ENCODE measurements at places on chromosomes 13 and 19.
A peak's percentile ranks its signal among the peaks of the same experiment; 100 is the strongest.

- DNase-seq = no peak
These were observed 12.7 kb downstream of the ARHGAP45 start for GRCh38 chr19:1079566-1080111.

GRCh38 chr19:30690935-30691818 is 319.0 kb downstream of the ZNF536 start:
- no peak for DNase-seq

DNA sequence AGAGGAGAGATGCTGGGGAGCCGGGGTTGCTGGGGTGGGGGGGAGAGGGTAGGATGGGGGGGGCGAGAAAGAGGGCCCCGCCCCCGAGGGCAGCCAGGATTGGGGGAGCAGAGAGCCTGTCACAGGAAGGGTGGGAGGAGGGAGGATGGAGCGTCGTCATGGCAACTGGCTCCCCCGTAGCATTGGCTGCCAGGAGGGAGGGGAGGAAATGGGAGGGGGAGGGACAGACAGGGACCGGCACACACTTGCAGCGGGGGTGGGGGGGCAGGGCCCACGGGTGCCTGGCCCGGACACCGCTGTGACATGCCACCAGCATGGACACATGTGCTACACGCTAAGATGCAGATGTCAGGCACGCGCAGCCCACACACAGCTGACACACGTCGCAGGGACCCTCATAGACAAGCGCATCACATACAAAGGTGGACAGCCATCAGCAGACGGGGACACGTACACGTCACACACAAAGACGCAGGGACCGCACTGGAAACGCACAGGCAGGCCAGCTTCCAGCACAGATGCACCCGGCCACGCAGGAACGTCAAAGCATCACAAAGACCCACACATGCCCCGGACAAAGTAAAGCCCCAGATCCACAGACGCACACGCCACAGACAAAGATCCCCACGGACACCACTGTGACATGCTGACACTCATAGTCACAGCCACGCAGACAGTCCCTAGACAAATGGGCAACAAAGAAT is at the start of gene LMTK3:
TSS of gene LMTK3 (minus strand) at position 36 of the 704 bp plus-strand sequence. CDS start 259 bp downstream, outside the sequence.
- DNase-seq = peak; percentile 64

GRCh38 chr13:74555276-74555625 is 421.0 kb upstream of the KLF12 start:
- DNase-seq = no peak

GRCh38 chr13:59946944-59947343 is 216.8 kb downstream of the DIAPH3 start:
- no peak for DNase-seq

GRCh38 chr13:110949628-110950027 is 34.8 kb upstream of the ANKRD10 start:
- DNase-seq = no peak

DNA sequence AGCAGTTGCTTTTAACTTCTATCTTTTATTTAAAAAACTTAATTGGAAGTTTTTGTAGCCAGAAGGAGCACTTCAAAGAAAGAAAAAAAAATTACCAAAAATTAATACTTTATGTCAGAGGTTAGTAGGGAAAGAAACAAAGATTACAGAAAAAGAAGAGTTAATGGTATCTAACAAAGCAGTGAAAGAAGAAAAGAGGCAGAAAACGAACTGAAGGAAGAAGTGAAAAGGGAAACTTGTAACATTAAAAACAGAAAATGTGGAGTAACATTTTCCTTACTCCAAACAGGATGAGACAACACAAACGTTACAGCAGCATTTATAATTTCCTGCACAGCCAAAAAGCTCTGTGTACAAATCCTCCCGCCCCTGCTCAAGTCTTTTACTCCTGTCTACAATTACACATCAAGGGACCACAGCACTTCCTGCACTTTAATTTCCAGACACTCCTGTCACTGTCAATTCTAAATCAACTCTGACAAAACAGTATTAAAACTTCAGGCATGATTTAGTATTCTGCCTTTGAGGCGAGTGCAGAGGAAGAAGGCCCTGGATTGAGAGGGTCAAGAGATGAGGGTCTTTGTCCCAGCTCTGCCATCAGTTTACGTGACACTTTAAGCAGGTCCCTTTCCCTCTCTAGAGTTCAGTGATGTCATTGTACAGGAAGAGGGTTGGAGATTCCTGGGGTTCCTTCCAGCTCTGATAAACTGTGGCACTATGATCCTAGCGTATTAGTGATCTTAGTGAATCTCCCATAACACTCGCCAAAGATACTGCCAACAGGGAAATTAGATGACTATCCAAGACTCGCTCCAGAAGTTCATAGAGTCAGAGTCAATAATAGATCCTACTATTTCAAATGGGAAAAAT is 53.2 kb upstream of the LSM14A start:
- DNase-seq = no peak

GRCh38 chr13:50322006-50322405 is 306.8 kb downstream of the KCNRG start:
- DNase-seq = no peak

DNA sequence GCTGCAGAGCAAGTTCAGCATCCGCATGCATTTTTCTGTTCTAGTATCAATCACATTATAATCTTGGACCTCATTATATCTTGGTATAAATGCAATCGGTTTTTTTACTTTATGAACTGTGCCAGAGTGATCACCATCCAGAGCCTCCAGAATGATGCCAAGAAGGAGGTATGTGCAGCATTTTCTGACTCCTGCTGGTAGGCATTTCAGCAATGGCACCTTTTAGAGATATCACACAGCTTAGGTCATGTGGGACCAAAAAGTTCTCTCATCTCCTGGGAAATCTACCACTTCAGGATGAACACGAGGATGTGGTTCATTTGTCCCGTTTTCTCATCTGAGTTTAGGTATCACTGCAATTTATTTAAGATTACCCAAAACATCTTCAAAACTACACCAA is 220.4 kb downstream of the VWA8 start:
- DNase-seq = no peak

GRCh38 chr13:86000546-86000945 is 201.3 kb upstream of the SLITRK6 start:
- no peak for DNase-seq

GRCh38 chr19:18349524-18350128 is 9.2 kb downstream of the PGPEP1 start:
- DNase-seq = no peak

GRCh38 chr19:1534972-1535371 is 11.1 kb downstream of the PLK5 start:
- DNase-seq = no peak

- no peak for DNase-seq
These were observed 38.4 kb upstream of the TCF3 start for GRCh38 chr19:1690699-1691307.

GRCh38 chr13:51298812-51299211 is 40.7 kb upstream of the SERPINE3 start:
- DNase-seq = no peak

- no peak for DNase-seq
These were observed at the start of gene CEACAM21 for GRCh38 chr19:41575998-41576397. Gene CEACAM21, plus strand, starts transcription at chr19:41576166. Its CDS starts 109 bp downstream, at chr19:41576275.

GRCh38 chr13:65911546-65912193 is 1318.5 kb downstream of the PCDH9 start:
- DNase-seq = no peak

GRCh38 chr13:60411983-60412382 is 15.0 kb downstream of the TDRD3 start:
- no peak for DNase-seq

- no peak for DNase-seq
These were observed 350.0 kb downstream of the ZNF536 start for GRCh38 chr19:30722186-30722585.

DNA sequence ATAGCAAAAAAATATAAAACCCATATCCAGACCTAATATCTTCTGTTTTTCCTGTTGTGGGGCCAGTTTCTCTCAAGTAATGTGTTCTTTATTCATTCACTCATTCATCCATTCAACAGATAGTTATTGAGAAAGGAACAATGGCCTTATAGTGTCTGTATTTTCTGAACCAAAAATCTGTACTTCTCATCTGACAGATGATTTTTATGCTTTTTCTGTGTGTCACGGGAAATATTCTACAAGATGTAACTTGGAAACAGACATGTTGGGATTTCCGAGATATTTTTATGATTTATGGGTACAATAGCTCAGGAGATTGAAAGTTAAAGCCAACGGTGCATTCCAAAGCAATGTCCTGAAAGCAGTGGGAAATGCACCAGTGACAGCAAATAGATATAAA is 5.7 kb downstream of the ACOD1 start:
- no peak for DNase-seq

- DNase-seq = no peak
These were observed 46.3 kb downstream of the SIPA1L3 start for GRCh38 chr19:37953171-37953917.

DNA sequence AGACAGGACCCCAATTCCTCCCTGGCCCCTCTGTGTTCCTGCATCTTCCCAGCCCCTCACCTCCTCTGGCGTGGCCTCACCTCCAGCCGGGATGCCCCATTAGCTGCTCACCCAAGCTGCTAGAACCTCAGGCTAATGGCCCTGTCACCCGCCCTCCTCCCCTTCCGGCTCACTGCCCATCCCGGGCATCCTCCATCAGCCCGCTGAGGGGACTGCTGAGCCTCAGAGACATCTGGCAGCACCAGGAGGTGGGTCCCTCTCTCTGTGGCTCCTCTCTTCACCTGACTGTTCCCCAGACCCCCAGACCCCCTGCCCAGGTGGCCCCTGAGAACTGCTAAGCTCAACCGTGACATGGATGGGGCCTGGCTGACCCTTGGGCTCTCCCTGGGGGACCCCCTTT is 2.9 kb downstream of the FFAR1 start:
- no peak for DNase-seq

GRCh38 chr19:45171211-45171623 is 6.8 kb downstream of the TRAPPC6A start:
- no peak for DNase-seq

- no peak for DNase-seq
These were observed 332.1 kb downstream of the UQCRFS1 start for GRCh38 chr19:28880735-28881401.

- DNase-seq = peak; percentile 80
These were observed 8.1 kb upstream of the ZNF784 start for GRCh38 chr19:55632463-55632834.

GRCh38 chr13:104318121-104318520 is 1251.9 kb upstream of the SLC10A2 start:
- DNase-seq = no peak

GRCh38 chr19:35442091-35442490 is 6.0 kb upstream of the FFAR2 start:
- no peak for DNase-seq

DNA sequence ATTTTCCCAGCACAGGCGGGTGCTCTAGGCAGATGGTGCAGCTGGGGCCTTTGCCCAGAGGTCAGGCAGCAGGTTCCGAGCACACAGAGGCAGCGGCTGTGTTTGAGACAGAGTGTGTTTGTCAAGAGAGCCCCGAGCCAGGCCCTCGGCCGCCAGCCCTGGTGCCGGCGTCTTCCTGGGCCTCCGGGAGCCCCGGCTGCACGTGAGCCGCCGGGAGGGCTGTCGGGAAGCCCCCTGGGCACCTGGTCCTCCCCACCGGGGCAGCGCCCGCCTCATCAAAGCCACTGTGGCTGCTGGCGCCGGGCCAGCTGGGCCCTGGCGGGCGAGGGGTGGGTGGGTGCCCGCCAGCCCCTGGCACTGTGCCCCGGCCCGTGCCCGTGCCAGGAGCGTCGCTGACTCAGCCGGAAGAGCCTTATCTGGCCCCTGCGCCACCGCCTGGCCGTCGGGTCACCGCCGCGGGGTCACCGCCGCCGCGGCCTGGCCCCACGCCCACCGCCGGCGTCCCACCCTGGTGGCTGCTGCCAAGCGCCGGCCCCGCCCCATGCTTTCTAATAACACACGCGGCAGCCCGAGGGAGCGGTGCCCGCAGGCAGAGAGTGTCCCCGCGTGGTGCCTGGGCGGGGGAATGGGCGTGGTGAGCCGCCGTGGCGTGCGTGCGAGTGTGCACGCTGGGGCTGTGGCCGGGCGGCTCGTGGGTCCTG is 14.9 kb downstream of the ARID3A start:
- peak; percentile 49 for DNase-seq

DNA sequence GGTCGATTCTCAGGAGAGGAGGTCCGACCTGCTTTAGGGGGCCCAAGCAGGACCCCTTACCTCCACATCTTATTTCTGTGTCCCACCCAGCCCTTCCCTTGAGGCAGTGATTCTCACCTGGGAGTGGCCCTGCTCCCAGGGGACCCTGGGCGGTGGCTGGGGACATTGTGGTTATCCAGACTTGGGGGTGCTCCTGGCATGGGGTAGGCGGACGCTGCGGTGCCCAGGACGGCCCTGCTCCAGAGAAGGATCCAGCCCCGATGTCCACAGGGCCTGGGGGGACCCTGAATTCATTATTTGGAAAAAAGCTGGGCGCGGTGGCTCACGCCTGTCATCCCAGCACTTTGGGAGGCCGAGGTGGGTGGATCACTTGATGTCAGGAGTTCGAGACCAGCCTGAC is 84.4 kb downstream of the GADD45B start:
- DNase-seq = no peak

DNA sequence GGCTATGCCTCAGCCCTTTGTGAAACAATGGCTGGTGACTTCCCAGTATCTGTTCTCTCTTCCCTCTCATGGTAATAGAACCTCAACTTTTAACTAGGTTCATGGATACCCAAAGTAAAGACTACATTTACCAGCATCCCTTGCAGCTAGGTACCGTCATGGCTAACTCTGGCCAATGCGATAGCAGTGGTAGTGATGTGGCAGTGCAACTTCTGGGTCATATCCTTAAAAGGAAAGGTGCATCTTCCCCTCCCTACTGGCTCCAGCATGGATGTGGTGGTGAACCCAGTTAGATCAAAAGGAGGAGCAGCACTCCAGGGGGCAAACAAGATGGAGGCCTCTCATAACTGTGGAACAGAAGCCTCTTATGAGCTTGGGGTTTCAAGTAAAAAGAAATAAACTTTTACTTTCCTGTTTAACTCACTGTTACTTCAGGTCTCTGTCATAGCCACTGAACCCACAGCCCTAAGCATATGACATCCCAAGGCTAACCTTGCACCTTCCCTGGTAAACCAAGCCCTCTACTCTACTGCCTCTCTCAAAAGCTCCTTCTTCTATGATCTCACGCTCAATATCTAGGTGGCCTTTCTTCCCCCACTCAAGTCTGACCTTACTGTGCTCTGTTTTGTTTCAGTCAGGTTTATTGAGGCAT is 104.4 kb downstream of the DOCK9 start:
- DNase-seq = no peak

- no peak for DNase-seq
These were observed 2695.8 kb downstream of the PCDH9 start for GRCh38 chr13:64534302-64534701.

GRCh38 chr13:102599426-102600012 is 2.7 kb downstream of the TPP2 start:
- no peak for DNase-seq

- DNase-seq = no peak
These were observed 34.4 kb downstream of the DNAJC15 start for GRCh38 chr13:43057653-43058317.

GRCh38 chr13:21616880-21617279 is 12.9 kb upstream of the MICU2 start:
- DNase-seq = no peak

GRCh38 chr19:20171285-20171684 is 4.3 kb downstream of the ZNF486 start:
- no peak for DNase-seq

GRCh38 chr13:57988276-57988675 is 356.7 kb downstream of the PCDH17 start:
- DNase-seq = no peak

- no peak for DNase-seq
These were observed 3.7 kb upstream of the B3GNT8 start for GRCh38 chr19:41430922-41431321.

GRCh38 chr19:17680230-17680722 is 7.9 kb downstream of the UNC13A start:
- peak; percentile 16 for DNase-seq
